HEK293T (cell line): ENCODE measurements at places on chromosomes 7 and 10.

- no peak for DNase-seq
Measured at GRCh38 chr7:115208710-115209560, 287.0 kb downstream of the MDFIC start.

DNA sequence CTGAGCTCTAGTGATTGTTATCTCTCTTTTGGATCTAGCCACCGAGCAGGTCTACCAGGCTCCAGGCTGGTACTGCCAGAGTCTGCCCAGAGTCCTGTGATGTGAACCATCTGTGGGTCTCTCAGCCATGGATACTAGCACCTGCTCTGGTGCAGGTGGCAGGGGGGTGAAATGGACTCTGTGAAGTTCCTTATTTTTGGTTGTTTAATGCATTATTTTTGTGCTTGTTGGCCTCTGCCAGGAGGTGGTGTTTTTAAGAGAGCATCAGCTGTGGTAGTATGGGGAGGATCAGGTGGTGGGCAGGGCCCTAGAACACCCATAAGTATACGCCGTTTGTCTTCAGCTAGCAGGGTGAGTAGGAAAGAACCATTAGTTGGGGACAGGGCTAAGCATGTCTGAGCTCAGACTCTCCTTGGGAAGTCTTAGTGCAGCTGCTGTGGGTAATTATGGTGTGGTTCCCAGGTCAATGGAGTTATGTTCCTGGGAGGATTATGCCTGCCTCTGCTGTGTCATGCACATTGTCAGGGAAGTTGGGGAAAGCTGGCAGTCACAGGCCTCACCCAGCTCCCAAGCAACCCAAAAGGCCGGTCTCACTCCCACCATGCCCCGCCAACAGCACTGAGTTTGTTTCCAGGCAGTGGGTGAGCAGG lies 81.8 kb downstream of the NPSR1 start:
- DNase-seq: no peak

- DNase-seq: peak; percentile 8
Measured at GRCh38 chr10:106175760-106176377, 988.6 kb downstream of the SORCS1 start.

- DNase-seq: peak; percentile 85
Measured at GRCh38 chr7:7566651-7567611, at the start of gene MIOS. TSS of gene MIOS (plus strand) at chr7:7566884. CDS start at chr7:7572476, 5,592 bp downstream.

DNA sequence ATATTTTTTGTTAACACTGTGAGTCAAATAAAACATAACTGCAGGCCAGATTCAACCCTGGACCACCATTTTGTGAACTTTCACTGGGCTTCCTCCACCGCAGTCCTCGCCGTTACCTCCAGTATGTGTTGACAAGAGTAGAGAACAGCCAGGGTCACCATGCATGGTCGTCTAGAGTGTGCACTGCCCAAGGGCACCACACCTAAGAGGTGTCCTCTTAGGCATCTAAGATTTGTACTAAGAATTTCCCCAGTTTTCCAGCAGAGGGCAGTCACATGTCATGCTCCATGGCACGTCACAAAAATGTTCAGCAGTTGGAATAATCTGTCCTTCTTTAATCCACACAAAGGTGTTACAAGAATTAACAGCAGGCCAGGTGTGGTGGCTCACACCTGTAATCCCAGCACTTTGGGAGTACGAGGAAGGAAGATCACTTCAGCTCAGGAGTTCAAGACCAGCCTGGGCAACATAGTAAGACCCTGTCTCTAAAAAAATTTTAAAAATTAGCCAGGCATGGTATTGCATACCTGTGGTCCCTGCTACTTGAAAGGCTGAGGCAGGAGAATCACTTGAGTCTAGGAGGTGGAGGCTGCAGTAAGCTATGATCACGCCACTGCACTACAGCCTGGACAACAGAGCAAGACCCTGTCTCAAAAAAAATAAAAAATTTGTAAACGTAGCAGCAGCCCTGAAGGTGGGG lies 71.2 kb upstream of the FOXK1 start:
- DNase-seq: peak; percentile 68

DNA sequence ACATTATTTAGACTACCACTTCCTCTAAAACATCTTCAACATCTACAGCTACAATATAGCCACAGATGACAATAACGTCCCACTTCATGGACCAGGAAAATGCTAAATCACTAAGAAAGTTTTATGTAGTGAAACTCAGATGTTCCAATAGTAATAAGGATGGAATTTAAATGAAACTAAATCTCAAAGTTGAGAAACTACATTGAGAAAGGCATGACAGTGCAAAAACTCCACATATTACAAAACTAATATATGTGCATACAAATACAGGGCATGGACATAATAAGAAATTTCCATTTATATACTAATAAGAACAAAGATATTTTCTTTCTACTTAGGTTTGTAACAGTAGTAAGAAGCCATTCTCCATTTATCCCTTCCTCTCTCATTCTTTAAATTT lies 31.1 kb downstream of the POT1 start:
- DNase-seq: no peak
